ENCODE measurements at places on chromosomes 7 and 10.

- peak; percentile 60 for DNase-seq
Observed at GRCh38 chr7:37510043-37510634, 61.5 kb upstream of the ELMO1 start.

GRCh38 chr10:128310971-128311658, 184.9 kb upstream of the MKI67 start:
- no peak for DNase-seq

- DNase-seq, result no peak
Observed at GRCh38 chr7:135756191-135756590, 7.6 kb upstream of the FAM180A start.

GRCh38 chr10:5449823-5450222, 37.5 kb downstream of the NET1 start:
- no peak for DNase-seq

GRCh38 chr7:42831718-42832522, 80.0 kb downstream of the C7orf25 start:
- peak; percentile 63 for DNase-seq

GRCh38 chr7:139635526-139636302, 112.2 kb downstream of the CLEC2L start:
- DNase-seq, result peak; percentile 58

DNA sequence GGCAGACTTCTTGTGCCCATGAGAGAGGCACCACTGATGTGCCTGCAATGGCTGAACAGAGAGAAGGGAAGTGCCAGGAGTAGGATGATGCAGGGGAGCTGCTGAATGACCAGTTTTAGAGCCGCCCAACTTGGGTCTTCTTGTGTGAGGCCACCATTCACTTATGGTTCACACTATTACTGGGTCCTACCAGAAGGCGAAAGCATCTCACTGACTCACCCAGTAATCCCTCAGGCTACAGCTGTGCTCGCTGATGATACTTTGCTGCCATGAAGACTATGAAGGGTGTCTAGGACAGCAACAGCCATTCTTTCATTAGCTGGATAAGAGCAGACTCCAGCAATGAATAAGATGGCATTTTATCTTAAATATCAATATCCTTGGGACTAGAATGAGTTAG, 47.6 kb downstream of the PLXNA4 start:
- no peak for DNase-seq

DNA sequence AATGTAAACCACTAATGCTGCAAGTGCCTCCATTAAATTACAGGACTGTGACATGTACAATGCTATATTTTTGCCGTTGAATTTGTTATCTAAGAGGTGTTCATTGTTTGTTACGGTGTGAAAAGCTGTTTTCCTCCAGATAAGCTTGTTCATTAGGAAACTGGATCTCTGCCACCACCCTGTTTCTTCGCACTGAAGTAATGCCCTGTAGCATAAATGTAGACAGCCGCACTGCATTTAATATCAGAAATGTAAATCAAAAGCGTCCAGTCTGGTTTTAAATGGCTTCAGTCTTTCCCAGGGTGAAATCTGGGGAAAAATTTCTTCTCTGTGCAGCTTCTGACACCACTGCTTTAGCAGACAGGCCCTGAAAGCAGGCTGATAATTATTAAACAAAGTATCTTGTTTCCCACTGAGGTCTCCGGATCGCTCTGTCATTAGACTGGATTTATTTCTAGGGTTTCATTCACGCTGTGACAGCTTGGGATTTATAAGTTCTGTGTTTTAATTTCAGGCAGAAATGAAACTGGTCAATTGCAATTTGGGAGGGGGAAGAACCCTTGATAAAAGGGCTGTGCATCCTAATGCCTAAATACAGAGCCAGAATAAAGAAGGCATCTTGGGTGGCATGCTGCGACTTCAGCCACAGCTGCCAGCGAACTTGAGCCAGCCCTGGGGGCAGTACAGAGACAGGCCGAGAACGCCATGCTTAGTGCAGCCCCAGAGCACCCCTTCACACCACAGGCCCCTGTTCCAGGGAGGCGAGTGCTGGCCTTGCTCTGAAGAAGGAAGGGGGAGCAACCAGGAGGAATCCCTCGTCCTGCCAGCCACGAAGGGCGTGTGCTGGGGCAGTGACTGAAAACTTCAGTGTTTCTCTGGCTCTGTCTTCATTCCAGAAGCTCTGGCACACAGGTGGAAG, 547.7 kb upstream of the GALNT17 start:
- no peak for DNase-seq

- DNase-seq, result no peak
Observed at GRCh38 chr10:89627830-89628229, 17.2 kb downstream of the PANK1 start.

GRCh38 chr7:105854498-105854897, 21.9 kb downstream of the ATXN7L1 start:
- peak; percentile 22 for DNase-seq

Data from pons (tissue), 1 donor.